ENCODE measurements at places on chromosomes 11 and 22.

GRCh38 chr11:130423541-130424142, 4.8 kb downstream of the ADAMTS8 start:
- DNase-seq = no peak

DNA sequence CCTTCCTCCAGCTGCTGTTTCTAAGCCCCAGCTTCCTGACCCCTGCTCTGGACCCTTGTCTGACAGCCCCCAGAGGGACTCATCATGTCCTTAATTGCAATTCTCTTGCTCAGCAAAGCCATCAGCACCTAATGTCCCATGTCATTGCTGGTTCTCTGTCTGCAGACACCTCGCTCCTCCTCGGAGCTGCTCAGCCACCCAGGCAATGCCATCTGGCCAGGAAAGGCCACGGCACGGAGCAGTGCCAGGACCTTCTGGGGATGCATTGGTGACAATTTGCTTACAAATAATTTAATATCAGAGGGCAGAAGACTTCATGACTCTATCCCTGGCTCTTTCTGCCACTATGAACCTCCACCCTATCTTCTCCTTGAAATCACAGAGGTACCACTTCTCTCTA, 107.0 kb upstream of the THY1 start:
- no peak for DNase-seq

GRCh38 chr11:133952199-133953190, 4.3 kb downstream of the IGSF9B start:
- no peak for DNase-seq

DNA sequence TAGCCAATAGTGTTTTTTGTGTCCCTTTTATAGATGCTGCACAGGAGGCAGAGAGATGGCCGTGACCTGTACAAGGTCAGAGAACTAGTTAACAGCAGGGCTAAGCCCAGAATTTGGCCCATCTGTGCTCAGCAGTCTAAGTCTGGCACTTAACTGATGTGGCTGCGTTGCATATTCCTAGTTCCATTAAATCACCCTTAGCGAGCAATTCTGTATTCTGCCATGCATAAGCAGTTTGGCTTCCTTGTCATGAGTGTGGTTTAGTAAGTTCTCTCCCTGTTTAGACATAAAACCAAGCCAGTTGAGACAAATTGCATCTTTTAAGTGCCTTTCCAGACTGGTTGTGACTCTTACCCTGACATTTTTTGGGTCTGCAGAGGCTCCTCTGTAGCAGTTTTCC, 230.6 kb upstream of the TENM4 start:
- no peak for DNase-seq

DNA sequence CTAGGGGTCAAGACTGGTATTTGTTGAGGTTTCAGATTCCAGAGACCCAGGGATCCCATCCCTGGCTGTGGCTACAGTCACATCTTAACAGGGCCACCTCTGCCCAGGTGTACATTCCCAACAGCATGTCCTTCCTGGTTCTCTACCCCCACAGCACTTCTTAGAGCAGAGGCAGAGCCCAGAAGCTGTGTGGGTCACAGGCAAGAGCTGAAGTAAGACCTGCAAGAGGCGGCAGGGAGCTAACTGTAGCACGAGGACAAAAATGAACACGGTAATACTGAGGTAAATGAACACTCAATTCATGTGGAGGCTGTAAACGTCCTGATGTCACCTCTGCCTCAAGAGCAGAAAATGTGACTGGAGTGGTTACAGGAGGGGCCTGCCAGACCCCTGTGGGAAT, 21.7 kb upstream of the RAPSN start:
- DNase-seq = no peak

GRCh38 chr11:4063348-4063747, 31.3 kb upstream of the RRM1 start:
- no peak for DNase-seq

DNA sequence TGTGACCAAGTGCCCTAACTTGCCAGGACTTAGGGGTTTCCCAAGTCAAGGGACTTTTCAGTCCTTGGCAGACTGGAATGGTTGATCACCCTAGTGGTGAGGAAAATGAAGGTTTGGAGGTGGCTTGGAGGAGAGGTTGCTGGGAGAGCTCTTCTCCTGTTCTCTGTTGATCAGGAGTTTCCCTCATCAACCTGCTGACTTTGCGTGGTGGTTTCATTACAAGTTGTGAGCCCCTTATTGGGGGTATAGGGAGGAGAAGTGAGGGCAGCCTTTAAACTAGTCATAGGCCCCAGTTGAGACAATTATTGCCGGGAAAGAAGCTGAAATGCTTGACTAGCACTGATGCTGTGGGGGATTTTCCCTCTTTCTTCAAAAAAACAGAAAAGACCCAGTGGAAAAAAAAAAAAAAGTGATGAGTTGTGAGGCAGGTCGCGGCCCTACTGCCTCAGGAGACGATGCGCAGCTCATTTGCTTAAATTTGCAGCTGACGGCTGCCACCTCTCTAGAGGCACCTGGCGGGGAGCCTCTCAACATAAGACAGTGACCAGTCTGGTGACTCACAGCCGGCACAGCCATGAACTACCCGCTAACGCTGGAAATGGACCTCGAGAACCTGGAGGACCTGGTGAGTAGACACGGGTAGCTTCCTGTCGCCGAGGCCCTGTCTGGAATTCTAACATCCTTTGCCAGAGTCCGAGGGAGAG, at the start of gene CXCR5:
Gene CXCR5, plus strand, starts transcription at position 525 of the 704 bp plus-strand sequence. Its CDS starts 50 bp downstream, at position 575.
- no peak for DNase-seq

DNA sequence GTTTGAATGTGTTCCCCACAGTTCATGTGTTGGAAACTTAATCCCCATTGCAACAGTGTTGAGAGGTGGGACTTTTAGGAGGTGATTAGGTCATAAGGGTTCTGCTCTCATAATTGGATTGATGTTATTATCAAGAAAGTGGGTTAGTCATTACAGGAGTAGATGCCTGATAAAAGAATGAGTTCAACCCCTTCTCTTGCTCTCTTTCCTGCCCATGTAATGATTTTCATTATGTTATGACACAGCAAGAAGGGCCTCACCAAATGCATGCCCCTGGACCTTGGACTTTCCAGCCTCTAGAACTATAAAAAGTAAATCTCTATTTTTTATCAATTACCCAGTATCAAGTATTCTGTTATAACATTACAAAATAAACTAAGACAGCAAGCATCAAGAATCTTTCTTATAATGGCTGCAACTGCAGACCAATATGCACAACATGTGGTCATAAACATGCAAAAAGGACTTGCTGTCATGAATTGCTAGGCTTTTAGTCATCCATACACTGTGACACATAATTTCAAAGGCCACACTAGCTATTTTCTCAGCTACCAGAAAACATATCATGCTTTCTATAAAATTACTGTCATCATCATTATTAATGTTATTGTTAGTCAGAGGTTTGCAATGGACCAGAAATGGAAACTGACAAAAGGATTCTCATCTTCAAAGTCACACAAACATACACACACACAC, 99.9 kb upstream of the GUCY1A2 start:
- DNase-seq = no peak

DNA sequence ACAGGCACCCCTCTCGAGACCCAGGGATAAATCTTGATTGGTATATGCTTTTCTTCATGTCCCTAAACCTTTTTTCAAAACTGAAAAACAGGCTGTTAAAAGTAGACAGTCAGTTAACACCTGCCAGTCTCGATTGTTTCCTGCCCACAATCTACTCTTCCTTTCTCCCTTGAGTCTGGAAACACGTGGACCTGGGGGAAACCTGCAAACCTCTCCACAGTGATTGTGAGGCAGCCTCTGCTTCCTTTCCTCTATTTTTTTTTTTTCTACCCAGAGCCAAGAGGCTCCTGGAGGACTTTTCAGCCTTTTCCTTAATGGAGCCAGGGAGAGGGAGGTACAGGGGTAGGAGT, 69.4 kb upstream of the CLMP start:
- DNase-seq = no peak

GRCh38 chr11:940496-941135, 14.9 kb downstream of the AP2A2 start:
- DNase-seq = peak; percentile 55

- no peak for DNase-seq
These were observed 60.3 kb downstream of the ATXN10 start for GRCh38 chr22:45731798-45732495.

DNA sequence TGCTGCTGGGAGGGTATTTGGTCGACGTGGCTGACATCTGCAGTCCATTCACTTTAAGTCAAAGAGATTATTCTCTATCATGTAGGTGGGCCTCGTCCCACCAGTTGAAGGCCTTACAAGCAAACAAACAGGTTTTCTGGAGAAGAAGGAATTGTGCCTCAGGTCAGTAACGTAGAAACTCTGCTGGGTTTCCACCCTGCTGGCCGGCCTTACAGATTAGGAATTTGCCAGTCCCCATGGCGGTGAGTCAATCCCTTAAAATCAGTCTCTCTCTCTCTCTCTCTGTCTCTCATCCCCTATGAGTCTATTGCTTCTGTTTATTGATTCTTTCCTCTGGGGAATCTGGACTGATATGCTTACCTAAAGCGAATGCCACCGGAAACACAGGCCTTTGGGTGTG, 75.4 kb upstream of the FGF3 start:
- no peak for DNase-seq

GRCh38 chr11:46808799-46809431, 37.2 kb downstream of the CKAP5 start:
- DNase-seq = no peak

DNA sequence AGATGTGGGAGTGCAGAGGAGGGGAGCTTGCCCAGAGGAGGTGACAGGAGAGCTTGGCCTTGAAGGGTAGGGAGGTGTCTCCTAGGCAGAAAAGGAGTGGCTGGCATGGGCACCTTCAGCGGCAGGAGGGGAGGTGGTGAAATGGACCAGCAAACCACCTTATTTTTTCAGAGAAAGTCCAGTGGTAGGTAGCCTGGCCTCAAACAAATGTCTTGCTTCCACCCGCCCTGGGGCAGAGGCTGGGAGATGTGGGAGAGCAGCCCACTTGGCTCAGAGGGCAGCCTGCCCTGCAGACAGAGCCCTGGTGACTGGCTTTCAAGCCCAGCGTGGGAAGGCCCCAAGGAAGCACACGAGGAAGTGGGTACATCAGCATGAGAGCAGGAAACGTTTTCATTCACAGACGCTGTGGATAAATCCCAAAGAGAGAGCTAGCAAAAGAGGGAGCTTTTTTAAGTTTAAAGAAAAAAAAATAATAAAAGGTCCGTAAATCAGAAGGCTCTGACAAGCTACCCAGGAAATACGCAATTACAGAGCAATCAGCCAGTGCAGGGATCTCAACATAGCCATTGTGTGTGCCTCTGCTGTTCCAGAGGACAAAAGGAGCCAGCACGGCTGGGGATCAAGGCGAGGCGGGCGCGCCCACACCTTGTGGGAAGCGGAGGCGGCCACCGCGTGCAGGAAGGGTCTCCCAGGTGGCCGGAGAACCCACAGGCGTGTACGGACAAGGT, 238.7 kb upstream of the PLET1 start:
- peak; percentile 81 for DNase-seq

DNA sequence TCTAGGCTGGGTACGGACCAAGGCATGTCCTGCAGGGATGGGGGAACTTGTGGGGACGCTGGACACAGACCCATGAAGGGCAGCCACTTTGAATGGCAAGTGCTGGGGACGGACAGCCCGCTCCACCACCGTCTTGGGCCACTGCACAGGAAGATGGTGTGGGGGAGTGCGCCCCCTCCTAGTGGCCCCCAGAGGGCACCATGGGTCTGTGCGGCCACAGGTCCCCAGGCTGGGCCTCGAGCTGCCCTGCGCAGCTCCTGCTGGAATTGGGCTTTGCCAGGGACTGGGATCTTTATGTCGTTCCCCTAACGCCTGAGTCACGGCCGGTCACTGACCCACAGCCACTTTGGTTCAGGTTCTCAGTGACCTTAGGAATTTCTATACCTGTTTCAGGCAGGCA, 44.4 kb downstream of the NAT10 start:
- no peak for DNase-seq

GRCh38 chr11:27721264-27722116, 21.2 kb upstream of the BDNF start:
- DNase-seq = no peak

DNA sequence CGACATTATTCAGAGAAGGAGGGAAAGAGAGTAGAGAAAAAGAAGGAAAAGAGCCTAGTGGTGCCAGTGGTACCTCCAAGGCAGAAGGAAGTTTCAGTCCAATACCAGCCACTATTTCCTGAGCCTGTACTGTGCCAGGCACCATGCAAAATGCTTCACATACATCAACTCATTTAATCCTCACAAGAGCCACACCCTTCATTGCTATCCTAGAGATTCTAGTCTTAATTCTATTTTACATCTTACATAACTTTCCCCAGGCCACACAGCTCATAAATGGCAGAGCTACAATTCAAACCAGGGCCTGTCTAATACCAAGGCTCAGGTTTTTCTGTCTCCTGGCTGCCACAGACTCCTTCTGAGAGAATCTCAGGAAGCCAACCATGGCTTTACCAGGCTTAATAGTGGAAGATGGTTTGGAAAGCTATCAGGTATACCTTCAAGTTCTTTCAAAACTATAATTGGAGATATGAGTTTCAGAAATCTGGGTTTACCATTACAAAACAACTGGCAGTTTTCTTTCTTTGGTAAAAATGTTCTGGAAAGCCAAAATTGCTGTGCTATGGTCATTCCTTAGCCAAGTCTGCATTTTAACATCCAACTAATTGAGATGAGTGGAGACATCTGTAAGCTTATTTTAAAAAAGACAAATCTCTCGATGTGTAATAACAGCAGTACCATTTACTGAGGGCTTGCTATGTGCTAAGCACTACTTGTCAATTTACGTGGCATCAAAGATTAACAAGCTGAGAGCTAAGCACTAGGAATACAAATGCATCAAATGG, 225.1 kb upstream of the PITPNB start:
- DNase-seq = no peak

DNA sequence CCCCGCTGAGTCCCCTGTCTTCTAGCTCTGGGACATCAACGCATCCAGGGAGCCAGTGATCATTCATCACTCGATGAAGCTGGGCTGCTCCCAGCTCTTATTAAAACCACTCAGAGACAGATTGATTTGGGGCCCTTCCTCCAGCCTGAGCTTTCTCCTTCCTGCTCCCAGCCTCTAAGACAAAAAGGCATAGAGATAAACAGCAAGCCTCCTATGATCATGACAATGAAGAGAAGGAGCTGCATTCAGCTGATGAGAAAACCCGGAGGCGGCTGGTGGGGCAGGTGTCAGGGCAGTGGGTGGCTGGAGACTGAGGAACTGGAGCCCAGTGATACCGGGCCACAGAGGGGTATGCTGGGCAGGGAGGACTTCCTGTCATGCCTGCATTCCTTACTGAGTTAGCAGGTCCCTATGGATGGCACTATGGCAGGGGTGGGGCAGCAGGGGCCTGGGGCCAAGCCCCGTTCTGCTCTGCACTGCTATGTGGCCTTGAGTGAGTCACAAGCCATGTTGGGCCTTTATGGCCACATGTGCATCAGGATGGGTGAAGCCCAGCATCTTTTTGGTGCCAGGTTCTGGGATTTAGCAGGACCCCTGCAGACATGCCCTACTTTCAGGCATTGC, 20.2 kb downstream of the PVALB start:
- DNase-seq = no peak

- no peak for DNase-seq
These were observed 72.9 kb upstream of the SEPTIN5 start for GRCh38 chr22:19641254-19641982.

- DNase-seq = no peak
These were observed 15.8 kb downstream of the ABTB2 start for GRCh38 chr11:34341931-34342533.

- DNase-seq = no peak
These were observed 6.9 kb downstream of the SCGB1C1 start for GRCh38 chr11:199782-200181.

- DNase-seq = peak; percentile 50
These were observed 15.8 kb downstream of the EPS8L2 start for GRCh38 chr11:721741-722345.

- DNase-seq = no peak
These were observed 4.7 kb upstream of the SPI1 start for GRCh38 chr11:47383071-47383470.
